Renal pelvis (tissue), 12 donors: ENCODE measurements at places on chromosomes 5 and 9. TPM values are rescaled to one million over a fixed set of nuclear protein-coding genes. Genes with fewer than 3 reads are reported as not detected.
A peak's percentile ranks its signal among the peaks of the same experiment; 100 is the strongest.

GRCh38 chr5:21049901-21050300 lies 1061.9 kb upstream of the CDH18 start:
- no peak for DNase-seq

- DNase-seq: no peak
These were observed 54.5 kb downstream of the EFNA5 start for GRCh38 chr5:107616213-107616612.

- DNase-seq: no peak
These were observed 47.1 kb downstream of the SH3PXD2B start for GRCh38 chr5:172407241-172407691.

- no peak for DNase-seq
These were observed 133.6 kb downstream of the OXCT1 start for GRCh38 chr5:41736641-41737040.

- DNase-seq: no peak
These were observed 1.8 kb downstream of the CDKN2B-AS1 start for GRCh38 chr9:21996438-21996837.

DNA sequence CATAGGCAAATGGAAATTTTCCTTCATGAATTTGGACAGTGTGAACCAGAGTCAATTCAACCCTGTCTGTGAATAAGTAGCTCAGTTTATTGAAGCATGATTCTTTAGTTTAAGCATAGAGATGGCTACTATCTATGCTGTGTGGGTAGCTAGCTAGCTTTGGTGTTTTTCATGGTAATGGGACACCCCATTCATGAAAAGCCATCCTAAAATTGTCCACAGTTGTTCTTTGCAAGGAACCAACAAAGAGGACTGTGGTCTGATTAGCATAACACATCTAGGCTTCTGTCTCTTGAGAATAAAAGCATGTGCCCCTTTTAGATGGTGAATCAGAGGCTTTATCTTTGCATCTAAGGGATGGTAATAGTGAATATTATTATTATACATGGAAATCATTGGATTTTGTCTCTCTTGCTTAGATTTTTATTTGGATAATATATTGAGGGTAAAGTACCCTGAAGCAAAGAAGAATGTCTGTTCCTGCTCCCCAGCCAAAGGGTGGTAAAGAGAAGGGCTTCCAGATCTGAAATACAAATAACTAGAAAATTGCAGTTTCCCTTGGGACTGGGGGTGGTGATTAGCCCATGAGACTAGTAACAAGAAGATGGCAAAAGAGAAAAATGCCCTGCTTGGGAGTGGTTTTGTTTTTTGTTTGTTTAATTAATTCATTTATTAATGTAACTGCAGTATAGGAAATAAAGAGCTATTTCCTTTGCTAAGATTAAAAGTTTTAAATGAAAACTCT lies 624.2 kb upstream of the ZNF608 start:
- no peak for DNase-seq

DNA sequence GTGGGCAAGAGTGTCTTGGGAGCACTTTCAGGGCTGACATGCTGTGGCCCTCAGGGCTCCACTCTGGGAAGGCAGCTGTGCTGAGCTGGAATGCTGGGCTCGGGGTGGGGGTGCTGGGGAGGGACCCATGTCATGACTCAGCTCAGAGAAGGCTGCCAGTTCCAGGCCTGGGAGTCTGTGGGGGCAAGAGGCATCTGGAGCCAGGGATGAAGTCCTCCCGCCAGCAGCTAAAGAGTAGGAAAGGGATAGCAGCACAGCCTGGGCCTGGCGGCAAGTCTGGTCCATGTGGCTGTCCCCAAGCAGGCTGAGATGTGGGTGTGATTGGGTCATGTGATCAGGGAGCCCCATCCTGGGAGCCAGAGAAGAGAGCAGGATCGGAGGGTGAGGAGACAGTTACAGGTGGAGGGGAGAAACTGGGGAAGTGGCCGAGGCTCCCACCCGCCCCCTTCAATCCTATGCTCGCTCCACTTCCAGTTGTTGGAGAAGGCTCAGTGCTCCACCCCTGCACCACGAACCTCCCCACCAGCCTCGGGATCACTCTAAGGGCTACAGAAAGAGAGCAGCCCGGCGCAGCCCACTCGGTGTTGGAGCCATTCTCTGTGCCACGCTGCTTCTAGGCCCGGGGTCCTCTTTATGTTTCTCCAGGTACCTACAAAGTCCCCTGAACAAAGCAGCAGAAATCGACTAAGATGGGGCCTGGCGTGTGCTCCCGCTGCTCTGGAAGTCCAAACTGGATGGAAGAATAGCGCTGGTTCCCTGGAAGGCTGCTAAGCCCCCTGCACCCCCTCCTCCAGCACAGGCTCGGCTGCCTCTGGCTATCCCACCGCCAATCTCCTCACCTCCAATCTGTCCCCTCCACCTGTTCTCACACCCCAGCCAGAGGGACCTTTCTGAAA lies 12.0 kb downstream of the PDGFRB start:
- no peak for DNase-seq

GRCh38 chr9:92147852-92148180 lies 32.6 kb upstream of the SPTLC1 start:
- no peak for DNase-seq

- no peak for DNase-seq
These were observed 545 bp downstream of the PALM2AKAP2 start for GRCh38 chr9:109780453-109781033.

GRCh38 chr9:16090907-16091629 lies 538.2 kb downstream of the CCDC171 start:
- DNase-seq: no peak

- peak; percentile 73 for DNase-seq
These were observed 212.1 kb upstream of the NUDT12 start for GRCh38 chr5:103774721-103775120.

The MLANA gene
- 1.6 TPM for polyA plus RNA-seq

The SPINK9 gene
- 0.14 TPM for polyA plus RNA-seq

The SLC45A2 gene
- polyA plus RNA-seq: 1.1 TPM

The F2RL1 gene
- 37.7 TPM for polyA plus RNA-seq

The NMUR2 gene
- polyA plus RNA-seq: 0.22 TPM

The LIX1 gene
- 4.2 TPM for polyA plus RNA-seq

The SHISAL2B gene
- not detected for polyA plus RNA-seq

The NR4A3 gene
- polyA plus RNA-seq: 0.37 TPM

The KIF12 gene
- 227 TPM for polyA plus RNA-seq

The CDO1 gene
- polyA plus RNA-seq: 26.4 TPM
